Fibroblast of pulmonary artery (primary cell): ENCODE measurements at places on chromosomes 13 and 19.

- DNase-seq: no peak
Observed at GRCh38 chr13:110268061-110268460, 38.9 kb downstream of the COL4A1 start.

- peak; percentile 77 for DNase-seq
Observed at GRCh38 chr13:26062853-26063444, 11.1 kb upstream of the SHISA2 start.

- no peak for DNase-seq
Observed at GRCh38 chr19:39167461-39168257, 29.1 kb upstream of the NCCRP1 start.

DNA sequence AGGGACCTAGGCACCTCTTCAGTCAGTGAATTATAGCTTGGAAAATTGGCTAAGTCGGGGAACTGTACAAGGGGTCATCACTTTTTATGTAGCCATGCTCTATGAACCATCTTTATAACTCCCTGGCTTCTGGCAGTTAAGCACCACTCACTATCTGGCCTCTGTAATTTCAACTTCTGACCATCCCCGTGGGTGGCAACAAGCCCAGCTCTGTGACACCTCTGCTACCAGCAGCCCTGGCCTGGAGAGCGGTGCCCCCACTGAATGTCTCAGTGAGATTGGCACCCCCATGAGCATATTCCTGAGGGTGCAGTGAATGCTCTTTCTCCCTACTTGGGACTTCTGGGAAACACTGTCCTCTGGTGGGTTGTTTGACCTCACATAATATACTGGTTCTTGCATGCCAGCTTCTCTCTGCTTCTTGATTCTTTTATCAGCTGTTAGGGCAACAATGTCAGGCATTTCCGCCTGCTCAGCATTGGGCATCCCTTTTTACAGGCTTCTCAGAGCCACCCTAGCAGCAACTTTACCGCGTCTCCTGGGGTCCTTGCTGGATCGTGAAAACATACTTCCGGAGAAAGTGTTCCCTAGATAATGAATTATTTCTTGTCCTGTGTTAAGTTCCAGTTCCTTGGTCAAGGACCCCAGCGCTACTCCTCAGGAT is 10.4 kb downstream of the KL start:
- no peak for DNase-seq

GRCh38 chr19:49689133-49690078 is at the start of gene ADM5:
Gene ADM5 (plus strand): TSS chr19:49689594. CDS start chr19:49689838, 244 bp downstream.
- DNase-seq: no peak
